Naive thymus-derived CD8-positive, alpha-beta T cell (primary cell): ENCODE measurements at places on chromosomes 6 and 20. TPM values are rescaled to one million over a fixed set of nuclear protein-coding genes. Genes with fewer than 3 reads are reported as not detected.

TNFAIP3 gene
- 114 TPM for total RNA-seq

TFAP2D gene
- not detected for total RNA-seq

DNA sequence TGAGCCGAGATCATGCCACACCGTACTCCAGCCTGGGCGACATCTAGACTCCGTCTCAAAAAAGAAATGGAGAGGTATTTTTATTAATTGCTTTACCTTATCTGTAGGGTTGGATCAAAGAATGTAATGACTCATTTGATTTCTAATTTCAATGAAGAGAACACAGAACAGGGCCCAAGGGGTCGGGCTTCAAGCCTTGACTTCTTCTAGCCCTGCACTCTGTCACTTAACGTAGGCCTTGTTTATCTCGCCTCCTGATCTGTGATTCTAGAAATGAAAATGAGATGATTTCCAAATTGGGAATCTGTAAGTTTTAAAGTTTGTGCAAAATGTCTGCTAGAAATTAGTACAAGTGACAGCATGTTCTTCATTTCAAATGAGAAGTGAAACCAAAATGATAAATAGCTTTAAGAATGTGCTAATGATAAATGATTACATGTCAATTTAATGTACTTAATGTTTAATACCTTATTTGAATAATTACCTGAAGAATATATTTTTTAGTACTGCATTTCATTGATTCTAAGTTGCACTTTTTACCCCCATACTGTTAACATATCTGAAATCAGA is 180.5 kb downstream of the SLC16A10 start:
- no peak for DNase-seq

DNA sequence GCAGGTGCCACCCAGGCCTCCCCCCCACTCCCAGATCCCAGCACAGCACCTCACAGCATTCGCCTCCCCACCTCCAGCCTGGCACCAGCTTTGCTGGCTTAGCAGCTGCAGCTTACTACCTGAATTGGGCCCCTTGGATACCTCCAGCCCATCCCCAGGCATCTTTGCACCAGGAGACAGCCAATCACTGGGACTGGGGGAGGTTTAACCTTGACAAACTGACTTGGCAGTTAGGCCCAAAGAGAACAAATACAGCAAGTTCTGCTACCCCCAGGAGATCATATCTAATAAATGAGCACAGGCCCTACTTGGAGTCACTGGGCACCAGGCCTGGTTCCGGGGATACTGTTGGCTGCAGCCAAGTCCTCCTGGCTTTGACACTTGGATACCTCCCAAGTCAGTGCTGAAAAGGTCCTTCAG is 8.8 kb downstream of the PDRG1 start:
- no peak for DNase-seq
